Stimulated activated CD8-positive, alpha-beta memory T cell treated with anti-CD3 and anti-CD28 coated beads, Interleukin-4, amount 100 ng/mL, for 1 hour (primary cell): ENCODE measurements at places on chromosomes 7 and 10.

DNA sequence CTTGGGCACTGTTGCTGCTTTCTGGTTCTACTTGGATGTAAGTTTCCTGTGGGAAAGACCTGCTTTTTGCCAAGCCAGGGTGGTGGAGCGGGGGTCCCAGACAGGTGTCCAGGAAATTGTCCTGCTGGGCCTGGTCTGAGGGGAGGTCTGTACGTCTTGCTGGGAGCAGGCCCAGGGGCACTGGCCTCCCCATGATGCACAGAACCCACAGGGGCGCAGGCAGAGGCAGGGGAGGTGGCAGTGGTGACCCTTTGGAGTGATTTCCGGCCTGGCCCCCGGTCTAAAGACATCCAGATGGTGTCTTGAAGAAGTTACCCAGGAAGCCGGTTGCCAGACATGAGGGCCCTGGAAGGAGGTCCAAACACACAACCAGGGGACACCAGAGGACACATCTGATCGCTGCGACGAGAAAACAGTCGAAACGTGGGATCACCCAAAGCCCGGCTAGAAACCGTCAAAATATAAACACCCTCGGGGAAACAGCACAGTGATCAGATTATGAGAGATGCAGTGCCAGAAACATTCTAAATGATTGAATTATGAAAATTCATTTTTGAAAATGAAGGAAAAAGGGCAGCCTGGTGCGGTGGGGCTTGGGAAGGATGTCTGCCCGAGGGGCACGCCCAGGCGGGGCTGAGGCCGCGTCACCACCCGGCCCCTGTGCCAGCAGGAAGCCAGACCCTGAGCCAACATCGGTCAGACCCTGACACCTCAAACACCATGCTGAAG is 59.6 kb downstream of the TMEM270 start:
- DNase-seq, result no peak

DNA sequence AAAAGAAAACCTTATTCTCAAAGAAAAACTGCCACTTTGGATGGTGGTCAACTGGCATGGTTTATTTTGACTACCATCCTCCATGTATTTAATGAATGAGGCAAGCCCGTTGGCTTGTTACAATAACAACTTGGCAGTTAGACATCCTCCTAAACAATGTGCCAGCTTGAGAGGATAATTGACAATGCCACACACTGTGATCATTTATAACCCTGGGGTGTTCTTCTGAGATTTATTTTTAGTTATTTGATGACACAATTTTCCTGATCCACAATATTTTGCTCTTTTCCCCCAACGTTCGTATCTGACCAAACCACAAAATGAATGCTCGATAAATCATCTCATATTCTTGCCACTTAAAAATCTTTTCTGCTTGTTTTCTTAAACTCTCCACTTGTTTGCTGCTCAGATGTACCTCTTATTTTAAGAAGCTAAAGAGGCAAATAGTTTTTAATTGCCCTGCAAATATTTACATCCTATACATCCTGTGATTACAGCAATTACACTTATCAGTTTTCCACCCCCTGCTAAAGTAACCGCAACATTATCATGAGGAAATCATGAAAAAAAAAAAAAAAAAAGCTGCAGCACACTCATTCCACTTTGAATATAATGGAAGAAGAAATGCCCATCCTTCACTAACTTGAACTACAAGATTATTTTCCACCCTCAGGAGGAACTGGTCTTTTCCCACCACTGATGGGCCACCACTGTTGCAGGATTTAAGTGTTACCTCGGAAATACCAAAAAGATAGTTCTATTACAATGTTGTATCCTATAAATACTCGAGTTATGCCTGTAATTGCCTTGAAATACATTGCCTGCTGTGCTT is 119.9 kb downstream of the MBL2 start:
- no peak for DNase-seq

- no peak for DNase-seq
Measured at GRCh38 chr10:123009105-123009820, 457 bp downstream of the ACADSB start.

GRCh38 chr7:7576344-7576743 is 9.7 kb downstream of the MIOS start:
- DNase-seq, result no peak

GRCh38 chr7:40656349-40656748 is 521.5 kb downstream of the SUGCT start:
- DNase-seq, result no peak

- DNase-seq, result no peak
Measured at GRCh38 chr10:6207658-6208057, 4.9 kb downstream of the PFKFB3 start.

GRCh38 chr10:89785095-89785494 is 83.7 kb downstream of the KIF20B start:
- no peak for DNase-seq

DNA sequence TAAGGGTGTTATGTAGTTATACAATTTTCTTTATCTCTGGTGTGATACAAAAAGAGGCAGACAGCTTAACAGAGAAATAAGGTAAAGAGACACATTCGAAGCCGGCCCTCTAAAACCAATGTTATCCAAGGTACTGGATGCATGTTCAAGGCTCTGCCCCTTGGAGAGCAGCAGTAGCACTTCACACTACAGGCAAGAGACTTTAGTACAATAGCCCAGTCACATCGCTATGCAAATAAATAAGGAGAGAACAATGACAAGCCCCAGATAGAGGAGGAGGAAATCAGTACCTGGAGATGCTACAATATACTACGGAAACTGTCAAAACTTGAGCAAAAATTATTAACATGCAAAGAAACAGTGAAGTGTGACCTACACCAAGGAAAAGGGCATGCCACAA is 111.1 kb downstream of the ITGB1 start:
- DNase-seq, result no peak

- DNase-seq, result no peak
Measured at GRCh38 chr7:128739990-128740682, 977 bp downstream of the CALU start.

DNA sequence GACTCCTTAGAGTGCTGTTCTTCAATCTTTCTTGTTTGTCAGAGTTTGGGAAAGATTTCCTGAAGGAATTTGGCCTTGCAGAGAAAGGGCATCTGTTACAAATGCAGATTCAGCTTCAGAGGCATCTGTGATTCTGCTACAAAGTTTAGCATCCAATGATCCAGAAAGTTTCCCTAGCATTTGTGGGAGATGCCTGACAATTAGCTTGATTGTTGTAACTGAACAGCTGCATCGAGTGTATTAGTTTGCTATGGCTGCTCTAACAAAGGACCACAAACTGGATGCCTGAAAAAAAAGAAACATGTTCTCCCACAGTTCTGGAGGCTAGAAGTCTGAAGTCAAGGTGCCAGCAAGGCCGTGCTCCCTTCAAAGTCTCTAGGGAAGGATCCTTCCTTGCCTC is 365.1 kb downstream of the GRID1 start:
- no peak for DNase-seq

GRCh38 chr7:155694851-155695250 is 50.4 kb downstream of the RBM33 start:
- DNase-seq, result no peak

GRCh38 chr7:53094827-53095226 is 59.4 kb downstream of the POM121L12 start:
- no peak for DNase-seq

GRCh38 chr10:30596013-30596412 is 33.5 kb downstream of the LYZL2 start:
- no peak for DNase-seq

GRCh38 chr7:41999736-42000283 is 237.2 kb downstream of the GLI3 start:
- no peak for DNase-seq

GRCh38 chr10:110821508-110821907 is 50.2 kb upstream of the PDCD4 start:
- DNase-seq, result no peak

DNA sequence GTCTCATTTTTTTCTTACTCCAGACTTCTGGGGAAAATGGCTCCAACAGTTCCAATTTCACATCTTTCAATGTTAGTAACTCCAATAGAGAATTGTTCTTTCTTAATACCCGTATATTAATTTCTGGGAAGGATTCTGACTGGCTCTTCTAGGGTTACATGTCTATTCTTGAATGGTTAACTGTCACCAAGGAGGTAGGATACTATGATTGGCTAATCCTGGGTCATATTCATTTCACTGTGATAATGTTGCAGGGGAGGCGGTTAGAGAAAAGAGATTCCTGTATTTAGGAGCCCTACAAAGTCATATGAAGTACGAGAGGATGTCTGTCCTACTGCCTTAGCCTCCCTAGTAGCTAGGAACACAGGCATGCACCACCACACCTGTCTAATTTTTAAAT is 16.1 kb upstream of the VCL start:
- no peak for DNase-seq

DNA sequence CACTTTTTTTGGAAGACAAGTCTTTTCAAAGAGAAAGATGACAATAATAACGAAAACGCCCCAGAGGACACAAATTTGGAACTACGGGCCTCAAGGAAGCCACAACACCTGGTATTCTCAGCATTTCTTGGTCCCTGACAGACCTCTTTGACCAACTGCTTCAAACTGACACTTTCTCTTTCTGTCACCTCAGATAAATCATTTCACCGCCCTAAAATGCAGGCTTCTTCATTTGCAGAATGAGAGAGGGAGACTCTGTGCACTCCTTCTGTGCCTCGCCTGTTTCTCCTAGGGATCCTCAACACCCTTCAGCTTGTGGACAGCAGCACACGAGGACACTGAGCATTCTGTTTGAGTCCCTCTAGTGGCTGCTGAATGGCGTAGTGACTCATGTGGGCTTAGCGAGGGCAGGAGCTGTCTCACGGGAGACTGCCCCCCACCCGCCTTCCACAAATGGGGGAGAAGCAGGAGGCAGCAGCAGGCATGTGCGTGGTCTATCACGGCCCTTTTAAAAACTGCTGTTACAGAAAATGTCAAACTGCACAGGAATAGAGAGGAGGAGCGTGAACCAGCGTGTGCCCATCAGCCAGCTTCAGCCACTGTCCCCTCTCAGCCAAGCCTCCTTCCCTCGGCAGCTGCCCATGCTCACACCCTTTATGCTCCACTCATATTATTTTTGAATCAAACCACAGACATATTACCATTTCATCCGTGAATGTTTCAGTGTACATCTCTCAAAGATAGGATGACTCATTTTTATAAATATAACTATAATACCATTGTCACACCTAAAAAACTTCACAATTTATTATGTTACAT is 41.4 kb downstream of the GSDME start:
- no peak for DNase-seq

- no peak for DNase-seq
Measured at GRCh38 chr7:7563813-7564212, 2.9 kb upstream of the MIOS start.

DNA sequence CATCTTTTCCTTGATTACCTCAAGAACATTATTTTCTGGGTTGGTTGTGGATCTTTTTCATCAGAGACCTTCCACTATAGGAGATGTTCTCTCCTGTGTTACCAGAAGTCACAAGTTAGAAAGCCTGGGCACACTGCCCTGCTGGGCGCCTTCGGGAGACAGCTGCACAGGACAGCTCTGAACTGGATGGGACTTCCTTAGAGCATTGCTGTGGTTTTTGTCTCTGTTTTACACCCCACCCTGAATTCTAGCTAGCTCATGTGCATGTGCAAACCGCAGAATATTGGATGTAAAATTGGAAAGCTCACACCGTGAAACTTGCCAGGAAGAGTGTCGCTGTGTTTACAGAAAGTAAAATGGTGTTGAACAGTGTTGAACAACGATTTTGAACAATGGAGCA is 54.4 kb upstream of the SEC61G start:
- no peak for DNase-seq
